ENCODE measurements at places on chromosomes 16 and 17.

DNA sequence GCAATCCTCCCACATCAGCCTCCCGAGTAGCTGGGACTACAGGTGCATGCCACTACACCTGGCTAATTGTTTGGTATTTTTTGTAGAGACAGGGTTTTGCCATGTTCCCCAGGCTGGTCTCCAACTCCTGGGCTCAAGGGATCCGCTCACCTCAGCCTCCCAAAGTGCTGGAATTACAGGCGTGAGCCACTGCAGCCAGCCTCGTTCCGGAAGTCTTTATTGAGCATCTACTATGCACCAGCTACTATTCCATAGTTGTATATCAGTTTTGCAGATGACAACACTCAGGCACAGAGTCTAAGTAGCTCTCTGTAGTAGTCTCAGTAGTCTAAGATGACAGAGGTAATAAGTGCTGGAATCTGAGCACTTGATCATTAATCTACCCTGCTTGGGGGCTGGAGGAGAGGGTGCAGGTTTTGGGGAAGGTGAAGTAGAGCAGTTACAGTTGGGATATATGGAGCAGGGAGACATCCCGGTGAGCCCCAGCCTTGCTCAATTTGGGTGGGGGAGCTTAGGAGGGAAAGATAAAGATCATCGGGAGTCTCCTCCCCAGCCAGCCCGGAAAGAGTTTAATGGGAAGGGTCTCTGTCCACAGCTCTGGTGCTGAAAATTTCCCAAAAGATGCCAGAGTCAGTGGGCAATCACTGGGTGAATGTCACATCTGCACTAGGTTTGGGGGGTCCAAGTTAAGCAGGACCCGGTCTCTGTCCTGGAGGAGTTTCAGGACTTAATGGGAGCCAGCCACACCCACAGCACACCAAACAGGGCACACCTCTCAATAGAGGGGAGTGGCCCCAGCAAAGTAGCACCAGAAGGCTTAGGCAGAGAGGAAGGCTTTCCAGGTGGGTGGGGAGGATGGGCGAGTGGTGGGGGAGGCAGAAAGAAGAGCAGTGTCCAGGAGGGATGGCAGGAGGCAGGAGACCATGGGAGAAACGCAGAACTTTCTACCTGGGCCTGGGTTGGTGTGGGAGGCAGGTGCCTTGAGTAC lies 1.7 kb downstream of the OTOP3 start:
- no peaks in the 10 kb centered on the region for H3K4me1 ChIP-seq
- H3K4me3 ChIP-seq = no peak overlapping the region
- no peak overlapping the region for H3K27ac ChIP-seq
- H3K27me3 ChIP-seq = peaks cover 5% of the 10 kb centered on the region
- DNase-seq = no peak
- H3K36me3 ChIP-seq = no peaks in the 10 kb centered on the region

GRCh38 chr16:80984124-80984892 lies 22.4 kb downstream of the CMC2 start:
- no peak overlapping the region for H3K27ac ChIP-seq
- H3K27me3 ChIP-seq = no peaks in the 10 kb centered on the region
- no peaks in the 10 kb centered on the region for H3K36me3 ChIP-seq
- no peak for DNase-seq
- H3K4me3 ChIP-seq = no peak overlapping the region

DNA sequence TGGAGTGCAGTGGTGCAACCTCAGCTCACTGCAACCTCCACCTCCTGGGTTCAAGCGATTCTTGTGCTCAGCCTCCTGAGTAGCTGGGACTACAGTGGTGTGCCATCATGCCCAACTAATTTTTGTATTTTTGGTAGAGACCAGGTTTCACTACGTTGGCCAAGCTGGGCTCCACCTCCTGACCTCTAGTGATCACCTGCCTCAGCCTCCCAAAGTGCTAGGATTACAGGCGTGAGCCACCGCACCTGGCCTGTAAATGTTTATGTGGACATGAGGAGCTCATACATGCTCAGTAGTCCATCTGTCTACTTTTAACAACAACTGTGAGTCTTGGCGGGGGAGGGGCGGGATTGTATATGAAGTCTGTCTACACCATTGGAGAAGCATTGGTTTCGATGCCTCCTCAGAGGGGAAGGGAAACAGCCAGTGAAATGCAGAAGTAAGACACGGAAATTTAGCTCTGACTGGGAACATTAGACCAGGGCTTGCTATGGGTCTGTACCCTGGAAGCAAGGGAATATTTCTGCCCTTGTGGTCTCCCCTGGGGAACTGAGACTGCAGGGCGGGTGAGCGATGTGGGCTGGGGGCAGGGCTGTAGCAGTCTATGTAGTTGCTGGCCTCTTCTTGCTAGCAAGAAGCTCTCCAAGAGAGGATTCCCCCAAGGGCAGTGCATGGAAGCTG lies 9.3 kb downstream of the NUBP1 start:
- H3K4me3 ChIP-seq = no peak overlapping the region
- no peaks in the 10 kb centered on the region for H3K36me3 ChIP-seq

- H3K27me3 ChIP-seq = no peaks in the 10 kb centered on the region
- no peak for DNase-seq
- no peak overlapping the region for H3K4me3 ChIP-seq
Observed at GRCh38 chr17:80409626-80410025, 5.3 kb upstream of the ENDOV start.

DNA sequence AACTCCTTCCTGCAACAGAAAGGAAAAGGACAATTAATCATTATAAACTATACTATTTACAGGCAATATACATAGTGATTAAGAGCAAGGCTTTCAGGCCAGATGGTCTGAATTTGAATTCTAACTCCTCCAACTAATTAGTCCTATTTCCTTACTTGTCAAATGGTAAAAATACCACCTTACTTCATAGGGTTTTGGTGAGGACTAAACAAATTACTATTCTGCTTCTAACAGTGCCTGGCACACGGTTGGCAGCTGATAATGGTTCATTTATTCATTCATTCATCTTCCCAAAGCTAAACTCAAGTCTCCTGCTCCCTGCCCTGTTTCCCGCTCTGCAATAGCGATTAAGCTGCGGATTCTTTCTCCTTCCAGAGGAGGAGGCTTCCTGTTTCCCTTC lies 39.8 kb downstream of the DCUN1D3 start:
- no peak for DNase-seq
- H3K4me3 ChIP-seq = no peak overlapping the region
- H3K27me3 ChIP-seq = no peaks in the 10 kb centered on the region
- H3K27ac ChIP-seq = no peak overlapping the region
- no peaks in the 10 kb centered on the region for H3K36me3 ChIP-seq
